ENCODE measurements at places on chromosomes 7 and 10.

- DNase-seq = no peak
These were observed 203.9 kb upstream of the PCLO start for GRCh38 chr7:83366629-83367028.

DNA sequence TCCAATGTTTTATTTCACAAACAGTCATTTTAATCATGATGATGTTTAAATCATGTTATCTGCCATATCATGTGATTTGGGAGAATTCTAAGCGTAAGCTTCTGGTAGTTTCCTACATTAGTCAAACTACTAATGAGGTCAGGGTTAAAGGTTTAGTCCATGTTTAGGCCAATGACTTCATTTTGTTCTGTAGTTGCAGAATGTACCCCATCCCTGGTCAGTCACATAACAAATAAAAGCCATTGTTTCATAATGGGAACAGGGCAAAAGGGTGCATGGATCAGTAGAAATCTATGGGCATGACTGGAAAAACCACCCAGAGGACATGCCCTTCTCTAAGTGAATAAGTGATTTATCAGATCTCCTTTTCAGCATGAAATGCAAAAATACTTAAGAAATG, 138.4 kb upstream of the ABCB5 start:
- DNase-seq = no peak

DNA sequence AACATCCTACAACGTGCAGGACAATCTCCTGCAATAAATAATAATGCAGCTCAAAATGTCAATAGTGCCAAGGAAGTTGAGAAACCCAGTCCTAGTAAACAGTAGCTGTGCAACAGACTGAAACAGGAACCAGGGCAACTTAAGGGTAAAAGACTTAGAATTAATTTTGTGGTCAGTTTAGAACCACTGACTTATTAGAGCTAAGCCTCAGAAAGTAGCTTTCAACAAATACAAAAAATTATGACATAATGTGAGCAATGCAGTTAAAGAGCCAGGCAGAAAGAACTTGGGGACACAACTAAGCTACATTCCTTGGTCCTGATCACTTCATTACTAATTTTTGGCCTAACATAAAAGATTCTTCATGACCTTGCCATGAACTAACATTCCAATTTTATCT, 195.4 kb downstream of the MACC1 start:
- DNase-seq = no peak

DNA sequence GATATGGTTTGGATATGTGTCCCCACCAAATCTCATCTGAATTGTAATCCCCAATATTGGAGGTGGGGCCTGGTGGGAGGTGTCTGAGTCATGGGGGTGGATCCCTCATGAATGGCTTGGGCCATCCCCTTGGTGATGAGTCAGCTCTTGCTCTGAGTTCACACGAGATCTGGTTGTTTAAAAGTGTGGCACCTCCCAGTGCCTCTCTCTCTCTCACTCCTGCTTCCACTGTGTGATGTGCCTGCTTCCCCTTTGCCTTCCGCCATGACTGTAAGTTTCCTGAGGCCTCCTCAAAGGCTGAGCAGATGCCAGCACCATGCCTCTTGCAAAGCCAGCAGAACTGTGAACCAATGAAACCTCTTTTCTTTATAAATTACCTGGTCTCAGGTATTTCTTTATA, 4.8 kb upstream of the GCK start:
- no peak for DNase-seq

DNA sequence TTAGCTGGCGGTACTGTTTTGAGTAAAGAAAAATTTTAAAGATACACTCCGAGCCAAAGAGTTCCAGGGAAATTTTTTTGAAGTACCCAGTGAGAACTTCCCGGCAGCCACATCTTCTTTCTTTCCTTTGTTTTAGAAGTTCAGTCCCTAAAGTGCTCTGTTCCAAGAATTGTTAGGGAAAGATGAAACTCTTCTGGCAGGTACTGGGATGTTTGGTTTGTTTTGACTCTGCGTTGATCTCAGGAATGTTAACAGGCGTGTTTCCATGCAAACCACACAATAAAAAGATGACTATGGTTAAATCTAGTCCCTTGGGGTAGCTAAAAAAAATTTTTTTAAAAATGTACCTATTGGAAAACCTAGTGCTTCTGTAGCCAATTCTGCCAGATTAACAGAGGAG, 224.7 kb upstream of the PHYHIPL start:
- peak; percentile 65 for DNase-seq

GRCh38 chr10:132399117-132400035, 2.4 kb downstream of the PWWP2B start:
- peak; percentile 75 for DNase-seq

GRCh38 chr10:130843051-130843653, 468.4 kb downstream of the TCERG1L start:
- DNase-seq = no peak

DNA sequence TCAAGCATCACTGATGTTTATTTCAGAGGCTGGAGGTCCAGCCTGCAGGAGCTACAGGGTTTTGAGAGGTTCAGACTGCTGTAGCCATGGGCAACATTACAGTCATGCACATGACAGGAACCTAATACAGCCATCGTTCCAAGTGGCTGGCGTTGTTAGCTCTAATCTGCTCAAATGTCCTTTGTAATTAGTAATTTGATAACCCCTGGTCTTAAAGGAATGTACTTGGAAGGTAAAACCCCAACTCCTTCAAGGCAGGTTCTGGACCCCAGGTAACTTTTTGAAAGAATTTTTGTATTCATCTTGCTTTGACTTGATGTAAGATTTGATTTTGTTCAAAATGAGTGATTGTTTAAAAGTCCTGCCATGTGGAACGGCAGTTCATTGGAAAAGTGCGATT, 34.7 kb upstream of the FOXI2 start:
- no peak for DNase-seq

DNA sequence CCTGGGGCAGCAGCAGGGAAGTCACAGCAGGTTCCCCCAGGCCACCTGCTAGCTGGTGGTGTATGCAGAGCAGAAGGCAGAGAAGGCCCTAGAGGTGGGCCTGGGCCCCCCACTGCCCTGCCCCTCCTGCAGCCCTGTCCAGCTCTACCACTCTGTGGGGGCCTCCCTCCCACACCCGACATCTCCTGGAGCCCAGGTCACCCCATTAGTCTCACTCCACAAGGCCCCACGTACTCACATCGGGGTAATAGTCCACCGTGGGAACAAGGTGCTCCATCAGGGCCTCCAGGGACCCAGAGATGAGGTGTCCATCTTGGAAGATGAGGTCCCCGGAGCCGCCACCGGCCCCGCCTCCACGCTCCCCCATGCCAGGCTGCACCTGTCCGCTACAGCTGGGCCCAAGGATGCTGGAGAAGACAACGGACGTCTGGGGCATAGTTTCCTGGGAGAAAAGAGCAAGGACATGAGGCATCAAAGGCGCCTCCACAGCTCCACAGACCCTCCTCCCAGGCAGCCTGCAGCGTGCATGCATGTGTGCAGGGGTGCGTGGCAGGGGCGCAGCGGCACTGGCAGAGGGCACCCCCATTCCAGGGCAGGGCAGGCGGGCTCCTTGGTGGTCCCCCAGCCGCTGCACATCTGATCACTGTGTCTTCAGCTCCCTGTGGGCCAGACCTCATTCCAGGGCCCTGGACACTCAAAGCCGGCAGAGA, 61.0 kb downstream of the RASGEF1A start:
- no peak for DNase-seq

GRCh38 chr10:102505462-102506115, 1.8 kb downstream of the SUFU start:
- DNase-seq = no peak

DNA sequence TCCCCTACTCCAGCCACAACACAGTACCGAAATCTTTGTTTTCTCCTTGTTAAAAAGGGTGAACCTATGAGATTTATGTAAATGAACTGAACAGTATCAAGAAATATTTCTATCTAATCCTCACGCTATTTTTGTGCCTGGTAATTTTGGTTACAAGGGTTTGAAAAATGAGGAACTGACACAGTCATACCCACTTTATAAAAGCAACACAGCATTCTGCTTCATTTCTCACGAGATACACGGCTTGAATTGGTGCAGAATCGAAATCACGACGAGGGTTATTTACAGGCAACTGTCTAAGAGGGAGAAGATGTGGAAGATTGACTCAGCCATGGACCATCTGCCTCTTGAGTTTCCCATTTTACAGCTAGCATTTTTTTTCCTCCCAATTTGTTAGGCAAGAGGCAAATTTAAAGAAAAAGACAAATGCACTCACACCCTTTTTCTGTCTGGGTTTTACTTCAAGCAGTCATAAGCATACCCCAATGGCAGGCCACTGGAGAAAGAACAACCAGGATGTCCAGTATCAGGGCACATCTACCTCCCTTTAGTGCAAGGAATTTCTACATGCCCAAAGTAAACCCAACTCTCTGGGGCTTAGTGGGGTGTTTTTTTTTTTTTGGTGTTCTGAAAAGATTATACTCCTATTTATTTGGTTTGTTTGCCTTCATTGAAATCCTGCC, 108.1 kb downstream of the ITGB8 start:
- DNase-seq = no peak

DNA sequence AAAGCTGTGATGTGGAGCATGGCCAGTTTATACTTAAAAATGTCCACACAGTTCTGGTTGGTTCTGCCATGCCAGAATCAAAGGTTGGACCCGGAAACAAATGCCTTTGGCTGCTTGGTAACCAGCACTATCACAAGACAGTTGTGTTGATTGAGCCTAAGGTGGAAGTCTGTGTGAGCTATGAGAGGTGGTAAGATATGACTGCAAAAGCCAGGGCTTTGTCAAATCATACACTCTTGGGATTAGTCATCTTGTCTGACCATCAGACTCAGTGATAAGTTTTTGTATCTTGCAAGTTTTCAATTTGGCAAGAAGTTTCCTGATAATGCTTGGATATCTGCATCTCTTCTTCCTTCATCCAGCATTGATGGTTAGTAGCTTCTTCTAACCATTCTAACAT, 35.5 kb downstream of the GPR141 start:
- no peak for DNase-seq

DNA sequence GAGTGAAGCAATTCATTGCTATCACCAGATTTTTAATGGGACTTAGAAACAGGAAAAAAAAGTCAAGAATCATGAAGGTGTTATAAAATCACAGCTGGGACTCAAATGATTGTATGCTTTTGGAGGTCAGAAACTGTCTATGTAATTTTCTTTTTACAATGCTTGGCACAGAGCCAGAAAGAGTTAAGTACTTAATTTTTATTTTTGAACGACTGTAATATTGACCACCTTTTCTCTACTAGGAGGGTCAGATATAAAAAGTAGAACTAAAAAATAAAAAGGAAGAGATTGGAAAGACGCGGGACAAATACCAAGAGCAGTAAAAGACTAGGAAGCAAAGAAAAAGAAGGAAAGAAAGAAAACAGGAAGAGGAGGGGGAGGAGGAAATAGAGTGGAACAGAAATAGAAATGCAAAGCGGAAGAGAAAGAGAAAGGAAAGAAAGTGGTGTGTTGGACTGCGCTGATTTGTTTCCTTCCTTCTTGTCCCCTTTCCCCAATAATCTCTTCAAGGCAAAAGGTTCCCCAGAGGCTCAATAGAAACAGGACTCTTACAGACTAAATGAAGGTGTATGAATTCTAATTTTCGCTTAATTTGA, 23.2 kb upstream of the C1GALT1 start:
- DNase-seq = no peak

GRCh38 chr7:148622887-148623585, 32.5 kb downstream of the C7orf33 start:
- DNase-seq = peak; percentile 45

- DNase-seq = no peak
These were observed 22.3 kb downstream of the CABCOCO1 start for GRCh38 chr10:61684894-61685507.

DNA sequence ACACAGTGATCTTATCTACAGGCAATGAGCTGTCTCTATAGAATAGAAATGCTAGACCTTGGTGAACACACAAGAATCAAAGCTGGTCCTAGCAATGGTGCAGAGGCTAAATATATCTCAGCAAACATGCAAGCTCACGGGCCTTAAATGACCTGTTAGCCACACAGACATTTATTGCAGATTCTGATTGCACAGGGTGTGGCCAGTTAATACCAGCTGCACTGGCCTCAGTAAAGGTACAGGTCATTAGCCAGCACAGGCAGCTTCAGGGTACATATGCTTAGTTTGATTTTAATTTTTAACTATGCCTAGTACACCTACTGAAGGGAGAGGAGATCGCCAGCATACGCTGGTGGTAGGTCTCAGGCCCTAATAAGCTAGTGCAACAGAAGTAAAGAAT, 265.4 kb upstream of the DGKB start:
- DNase-seq = no peak

DNA sequence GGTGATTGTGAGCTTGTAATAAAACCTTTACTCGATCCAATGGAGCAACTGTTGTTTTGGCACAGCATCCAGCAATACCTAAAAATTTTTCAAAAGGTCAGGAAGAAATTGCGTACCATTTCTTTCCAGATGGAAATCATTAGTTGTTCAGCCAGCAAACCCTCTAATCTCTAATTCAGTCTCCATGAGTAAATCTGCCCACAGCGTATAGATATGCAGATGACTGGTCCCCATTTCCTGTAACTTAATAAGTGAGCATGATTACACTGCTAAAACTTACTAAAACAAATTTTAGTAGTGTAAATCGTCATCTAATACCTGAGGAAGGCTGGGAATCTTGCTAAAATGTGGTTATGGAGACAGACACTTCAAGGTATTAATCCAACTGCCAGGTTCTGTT, 10.6 kb downstream of the SLC25A16 start:
- DNase-seq = no peak

DNA sequence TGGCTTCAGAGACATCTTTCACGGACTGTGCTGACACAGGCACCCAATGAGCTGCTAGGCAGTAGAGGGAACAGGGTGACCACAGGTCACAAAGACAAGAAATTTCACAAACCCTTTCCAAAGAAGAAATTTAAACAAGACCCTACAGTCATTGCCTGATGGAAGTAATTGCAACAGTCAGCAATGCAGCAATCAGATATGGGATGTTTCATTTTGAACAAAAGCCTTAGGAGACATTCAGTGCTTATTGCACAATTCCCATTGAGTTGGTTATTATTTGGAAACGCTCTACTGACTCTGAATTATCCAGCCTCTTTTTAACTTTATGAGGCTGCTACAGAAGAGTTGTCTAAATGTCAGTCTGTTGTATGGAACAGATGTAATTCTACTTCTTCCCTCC, 85.5 kb downstream of the ETV1 start:
- DNase-seq = no peak

DNA sequence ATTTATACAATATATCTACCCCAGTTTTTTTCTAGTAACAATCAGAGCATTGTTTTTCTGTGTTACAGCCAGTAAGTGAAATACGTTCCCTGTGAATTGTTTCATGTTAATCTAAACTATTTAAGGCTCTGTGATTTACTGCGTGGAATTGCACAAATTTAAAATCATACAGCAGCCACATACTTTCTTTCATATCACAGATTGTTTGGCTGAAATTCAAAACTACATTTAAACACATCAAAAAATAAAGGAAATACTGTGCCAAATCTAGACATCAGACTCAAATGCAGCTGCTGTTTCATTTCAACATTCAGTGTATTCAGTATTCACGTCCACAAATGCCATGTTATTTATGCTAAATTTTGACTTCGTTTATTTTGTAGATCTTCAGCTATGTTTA, 242.6 kb upstream of the HGF start:
- DNase-seq = no peak
